ENCODE measurements at places on chromosomes 12 and 14.

DNA sequence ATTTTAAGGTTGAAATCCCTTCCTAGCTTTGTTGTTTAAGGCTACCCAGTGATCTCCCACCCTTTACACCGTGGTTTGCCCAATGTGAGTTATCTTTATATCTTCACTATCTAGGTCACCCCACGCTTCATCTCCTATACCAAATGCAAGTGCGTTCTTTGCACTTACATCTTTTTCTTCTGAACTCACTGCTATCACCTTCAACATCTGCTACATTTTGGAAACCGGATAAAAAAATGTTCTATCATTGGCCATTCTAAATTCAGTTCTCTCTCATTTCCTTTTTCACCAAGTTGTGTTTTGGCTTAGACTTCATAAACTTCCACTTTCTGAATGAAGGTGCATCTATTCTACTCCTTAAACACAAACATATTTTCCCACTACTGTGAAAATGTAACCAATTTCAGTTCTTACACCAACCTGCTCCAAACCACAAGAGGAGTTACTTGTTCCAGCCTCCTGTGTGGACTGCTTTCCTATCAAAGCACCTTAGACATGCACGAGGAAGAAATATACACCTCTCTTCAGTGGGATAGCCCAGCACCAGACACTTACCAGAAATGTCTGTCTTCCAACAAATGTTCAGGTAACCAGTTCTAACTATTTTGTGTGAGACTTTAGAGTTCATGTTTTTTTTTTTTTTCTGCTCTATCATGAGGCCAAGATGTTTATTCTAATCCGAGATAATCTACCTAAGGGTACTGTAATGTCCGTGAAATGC lies 21.9 kb downstream of the CLEC9A start:
- no peak for DNase-seq

DNA sequence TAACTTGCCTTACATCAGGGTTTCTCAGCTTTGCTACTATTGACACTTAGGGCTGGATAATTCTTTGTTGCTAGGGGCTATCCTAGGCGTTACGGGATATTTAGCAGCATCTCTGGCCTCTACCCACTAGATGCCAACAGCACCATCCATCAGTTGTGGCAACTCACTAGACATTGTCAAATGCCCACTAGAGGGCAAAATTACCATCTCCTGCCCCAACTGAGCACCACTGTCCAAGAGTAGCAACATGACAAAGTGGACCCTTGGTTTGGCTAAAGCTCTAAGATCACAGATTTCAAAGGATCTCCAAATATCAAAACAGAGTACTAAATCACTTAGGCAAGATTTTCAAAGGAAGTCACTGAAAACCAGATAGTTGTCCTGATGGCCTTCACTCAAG lies 251.7 kb upstream of the TBX3 start:
- no peak for DNase-seq

DNA sequence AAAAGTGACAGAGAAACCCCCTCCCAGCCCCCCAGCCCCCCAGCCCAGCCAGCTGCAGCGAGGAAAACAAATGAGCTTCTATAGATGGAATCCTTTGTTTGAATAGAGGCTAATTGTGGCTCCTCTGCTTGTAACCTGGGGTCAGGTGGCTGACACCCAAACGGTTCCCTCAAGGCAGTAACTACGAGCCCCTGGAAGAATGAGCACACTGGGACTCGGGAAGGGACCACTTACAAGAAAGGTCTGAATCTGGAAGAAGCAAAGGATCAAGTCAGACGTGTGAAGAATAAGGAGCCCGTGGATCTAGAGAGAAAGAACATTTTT lies 108.7 kb upstream of the FUT8 start:
- DNase-seq, result no peak

DNA sequence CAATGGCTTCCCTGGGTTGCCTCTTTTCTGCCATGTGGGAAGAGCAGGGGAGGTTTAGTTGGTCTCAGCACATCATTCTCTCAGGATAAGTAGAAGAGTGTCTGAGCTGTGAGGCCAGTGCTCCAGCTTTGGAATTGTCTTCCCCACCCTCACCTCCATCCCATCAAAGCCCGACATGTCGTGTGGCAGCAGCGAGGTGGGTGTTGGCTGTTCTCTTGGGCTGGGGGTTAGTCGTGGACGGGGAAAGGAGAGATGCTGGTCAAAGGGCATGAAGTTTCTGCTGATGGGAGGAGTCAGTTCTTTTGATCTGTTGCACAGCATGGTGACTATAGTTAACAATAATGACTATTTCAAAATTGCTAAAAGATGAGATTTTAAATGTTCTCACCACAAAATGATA lies 404.2 kb downstream of the TMEM121 start:
- DNase-seq, result no peak

GRCh38 chr12:95908573-95908972 lies 33.8 kb downstream of the CCDC38 start:
- DNase-seq, result no peak

DNA sequence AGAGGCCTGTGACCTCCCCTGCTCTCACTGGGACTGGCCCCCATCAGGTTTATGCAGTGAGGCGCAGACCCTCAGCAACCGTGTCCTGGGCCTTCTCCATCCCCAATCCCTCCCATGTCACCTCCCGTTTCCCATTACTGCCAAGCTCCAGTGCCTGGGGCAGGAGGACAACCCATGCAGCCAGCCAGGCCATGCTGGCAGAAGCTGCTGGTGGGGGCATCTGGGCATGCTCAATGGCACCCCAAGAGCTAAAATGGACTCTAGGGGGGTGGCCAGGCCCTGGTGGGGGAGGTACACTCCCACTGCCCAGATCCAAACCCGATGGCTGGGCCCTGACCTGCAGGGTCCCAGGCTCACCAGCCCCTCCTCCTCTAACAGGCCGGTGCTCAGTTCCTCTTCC lies 20.5 kb upstream of the GPR132 start:
- no peak for DNase-seq

DNA sequence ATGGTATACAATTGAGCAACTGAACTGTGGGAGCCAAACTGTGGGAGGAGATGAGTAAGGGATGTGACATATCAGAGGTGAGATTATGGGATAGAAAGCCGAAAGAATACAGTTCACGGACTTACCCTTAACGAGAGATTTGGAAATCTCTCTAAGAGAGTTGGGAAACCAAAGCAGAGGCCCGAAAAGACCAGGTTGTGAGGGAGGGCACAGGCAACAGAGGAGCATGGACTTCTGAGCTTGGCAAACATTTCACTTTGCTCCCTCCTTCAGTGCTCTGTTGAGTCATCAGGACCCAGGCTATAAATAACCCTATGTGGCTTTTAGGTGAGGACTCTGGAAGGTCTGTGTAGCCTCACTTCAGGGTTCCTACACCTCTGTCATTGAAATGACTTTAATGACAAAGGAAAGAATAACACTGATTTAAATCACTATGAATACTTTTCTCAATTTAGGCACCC lies 120.6 kb downstream of the TGFB3 start:
- DNase-seq, result no peak

- no peak for DNase-seq
These were observed 220.2 kb upstream of the SLC16A7 start for GRCh38 chr12:59375633-59376032.

DNA sequence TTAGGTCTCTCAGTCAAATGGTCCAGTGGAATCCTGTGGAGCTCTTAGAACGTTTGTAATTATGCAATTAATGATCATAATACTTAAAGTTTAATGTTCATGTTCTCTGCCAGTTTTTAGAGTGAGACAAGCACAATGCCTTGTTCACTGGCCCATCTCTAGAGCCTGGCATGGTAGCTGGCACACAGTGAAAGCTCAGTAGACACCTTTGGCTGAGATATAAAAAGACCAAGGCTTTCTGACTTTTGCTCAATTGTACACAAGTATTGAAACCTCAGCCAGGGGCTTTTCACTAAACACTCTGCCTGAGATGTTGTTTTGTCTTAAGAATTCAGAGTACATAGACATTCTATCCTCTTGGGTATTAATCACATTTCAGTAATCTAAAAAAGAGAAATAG lies 241.8 kb upstream of the ATP2B1 start:
- no peak for DNase-seq

GRCh38 chr12:14167005-14167628 lies 185.7 kb upstream of the GRIN2B start:
- DNase-seq, result peak; percentile 51

DNA sequence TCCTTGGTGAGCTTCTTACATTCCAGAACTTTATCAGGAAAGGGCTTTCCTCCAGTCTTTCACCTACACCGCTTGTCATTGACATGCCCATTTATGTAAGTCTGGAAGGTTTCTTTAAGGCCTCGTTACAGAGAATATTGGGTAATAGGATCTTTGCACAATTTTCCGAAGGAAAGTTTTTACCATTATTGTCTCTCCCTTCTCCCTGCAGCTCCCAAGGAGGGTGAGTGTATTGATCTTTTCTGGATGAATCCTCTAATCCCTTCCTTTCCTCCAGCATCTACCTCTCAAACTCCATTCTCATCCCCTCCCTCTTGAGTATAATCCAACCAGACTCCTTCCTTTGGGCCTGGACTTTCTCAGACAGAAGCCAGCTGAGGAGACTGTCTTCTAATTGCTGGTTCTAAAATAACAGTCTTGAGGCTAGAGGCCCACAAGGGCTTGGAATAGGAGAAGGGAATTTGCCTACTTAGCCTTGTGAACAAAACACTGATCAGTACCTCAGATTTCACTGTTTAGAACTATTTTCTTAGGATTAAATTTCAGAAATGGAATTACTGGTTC lies 21.8 kb downstream of the WNK1 start:
- no peak for DNase-seq

DNA sequence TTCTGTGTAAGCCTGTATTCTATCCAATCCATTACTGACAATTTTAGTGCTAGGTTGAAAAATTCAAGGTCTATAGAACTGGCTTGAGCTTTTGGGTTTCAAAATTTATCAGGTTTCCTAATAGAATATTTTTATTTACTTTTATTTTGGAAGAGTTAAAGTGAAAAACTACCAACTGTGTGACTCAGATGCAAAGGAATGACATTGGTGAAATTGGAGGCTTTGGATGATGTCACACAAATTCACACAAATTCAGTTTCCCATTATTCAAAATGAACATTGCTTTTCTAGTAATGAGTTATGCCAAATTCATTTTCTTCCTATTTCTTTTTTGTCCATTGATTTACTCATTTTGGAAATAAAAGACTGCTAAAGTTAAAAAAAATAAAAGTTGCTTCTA lies 186.9 kb downstream of the ALX1 start:
- no peak for DNase-seq

- peak; percentile 17 for DNase-seq
These were observed 412 bp upstream of the SNW1 start for GRCh38 chr14:77761205-77761931.

DNA sequence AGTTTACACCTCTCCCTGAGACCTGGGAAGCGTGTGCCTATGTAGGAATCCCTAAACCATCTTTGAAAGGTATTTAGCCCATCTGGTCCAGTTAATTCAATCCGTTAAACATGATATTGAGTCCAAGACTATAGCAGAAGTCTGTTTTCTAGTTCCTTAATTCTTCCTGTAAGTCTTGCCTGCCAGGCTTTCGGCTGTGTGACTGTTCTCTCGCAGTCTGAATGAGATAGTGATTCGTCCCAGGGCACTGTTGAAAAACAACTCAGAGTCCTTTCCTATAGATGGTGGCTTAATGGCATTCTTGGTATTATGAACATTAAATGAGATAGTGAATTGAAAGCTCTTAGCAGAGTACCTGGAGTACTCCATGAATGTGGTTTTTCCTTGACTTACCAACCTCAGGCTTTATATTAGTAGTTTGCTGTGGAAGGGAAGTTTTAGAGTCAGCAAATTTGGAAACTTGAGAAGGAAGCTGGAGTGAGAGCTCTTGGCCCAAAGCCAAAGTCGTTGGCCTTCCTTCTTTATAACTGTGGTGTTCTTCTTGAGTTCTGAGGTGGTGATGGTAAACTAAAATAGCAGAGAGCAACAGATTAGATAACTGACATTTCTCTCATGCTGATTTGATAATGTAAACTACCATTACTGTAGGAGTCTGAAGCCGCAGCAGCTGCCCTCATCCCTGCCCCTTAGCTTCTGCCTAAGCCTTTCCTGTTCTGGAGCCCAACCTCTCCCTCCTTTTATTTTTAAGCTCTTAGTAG lies 76.5 kb downstream of the TGFB3 start:
- no peak for DNase-seq

DNA sequence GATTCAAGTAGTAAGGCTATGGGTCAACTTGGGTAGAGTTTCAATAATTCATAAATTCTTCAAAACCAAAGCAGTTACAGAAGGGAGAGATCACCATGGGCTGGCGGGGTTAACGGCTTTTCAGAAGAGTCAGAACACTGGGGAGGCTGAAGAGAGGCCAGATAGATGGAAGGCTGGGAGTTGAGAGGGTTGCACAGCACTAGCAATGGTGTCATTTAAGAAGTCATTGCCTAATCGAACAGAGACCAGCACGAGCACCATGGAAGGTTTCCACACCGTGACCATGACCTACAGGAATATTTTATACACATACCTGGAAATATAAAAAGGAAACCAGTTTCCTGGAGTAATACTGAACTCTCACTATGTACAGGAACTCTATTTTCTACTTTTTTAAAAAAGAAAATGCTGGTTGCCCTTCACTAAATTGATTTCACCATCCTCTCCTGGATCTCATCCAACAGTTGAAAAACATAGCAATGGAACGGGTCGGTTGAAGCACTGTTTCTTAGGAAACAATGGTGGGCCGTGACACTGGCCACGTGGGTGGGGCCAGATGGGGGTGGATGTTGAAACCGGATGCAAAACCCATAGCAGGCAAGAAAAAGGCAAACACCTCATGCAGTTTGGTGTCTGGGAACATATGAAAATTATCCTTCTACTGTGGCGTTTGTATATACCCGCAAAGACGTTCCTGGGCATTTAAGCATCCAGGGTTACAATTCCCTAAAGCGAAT lies 38.0 kb upstream of the RIN3 start:
- DNase-seq, result no peak

DNA sequence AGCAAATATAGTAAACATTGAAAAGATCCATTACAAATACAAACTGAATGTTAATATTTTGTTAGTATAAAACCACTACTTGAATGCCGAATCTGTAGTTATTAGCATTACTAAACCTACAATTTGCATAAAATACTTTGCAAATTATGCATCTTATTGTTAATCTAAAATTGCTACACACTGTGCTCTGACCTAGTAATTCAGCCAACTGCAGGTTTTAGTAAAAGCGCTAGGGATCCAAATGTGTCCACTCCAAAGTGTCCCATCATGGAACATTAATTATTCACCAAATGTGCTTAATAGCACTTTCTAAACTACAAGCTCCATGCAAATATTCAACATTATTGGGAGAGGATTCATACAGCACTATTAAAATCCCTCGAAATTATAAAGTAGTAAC lies 14.3 kb downstream of the HECTD4 start:
- DNase-seq, result no peak

GRCh38 chr12:108341356-108341755 lies 2.2 kb upstream of the CMKLR1 start:
- no peak for DNase-seq

Measured in DND-41 (cell line).